ENCODE measurements at places on chromosomes 3 and 15.

GRCh38 chr15:44265757-44266156 lies 22.8 kb upstream of the GOLM2 start:
- DNase-seq: no peak

DNA sequence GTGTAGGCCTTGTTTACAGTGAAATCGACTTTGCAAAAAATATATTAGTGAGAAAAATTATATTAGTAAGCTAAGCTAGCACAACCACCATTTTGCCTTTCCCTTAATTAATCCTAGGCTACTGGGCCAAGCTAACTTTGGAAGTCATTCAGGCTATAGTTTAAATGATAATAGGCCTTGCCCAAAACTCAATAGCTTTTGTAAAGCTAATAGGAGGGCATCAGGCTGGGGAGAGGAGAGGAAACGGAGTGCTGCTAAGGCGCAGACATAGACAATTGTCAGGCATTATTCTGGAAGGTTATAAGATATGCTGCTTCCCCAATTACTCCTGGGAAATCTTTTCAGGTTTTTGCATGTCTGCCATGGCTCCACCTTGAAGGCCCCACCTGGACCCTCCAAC lies 1286.0 kb downstream of the NSUN3 start:
- DNase-seq: no peak

DNA sequence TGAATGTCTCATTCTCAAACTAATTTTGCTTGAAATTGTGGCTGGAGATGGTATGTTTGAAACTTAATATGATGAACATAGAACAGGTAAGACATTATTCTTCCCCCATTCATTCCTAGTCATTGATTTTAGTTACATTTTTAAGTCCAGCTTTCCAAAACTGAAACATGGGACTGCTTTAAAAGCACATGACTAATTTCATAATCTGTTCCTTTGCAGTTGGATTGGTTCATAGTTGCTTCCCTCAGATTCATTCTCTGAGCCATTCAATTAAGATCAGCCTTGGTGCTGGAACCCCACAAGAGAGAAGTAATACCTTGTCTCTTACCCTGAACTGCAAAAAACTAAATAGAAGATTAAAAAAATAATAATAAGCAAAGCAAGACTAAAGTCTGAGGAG lies 87.5 kb upstream of the TGFBR2 start:
- DNase-seq: no peak

DNA sequence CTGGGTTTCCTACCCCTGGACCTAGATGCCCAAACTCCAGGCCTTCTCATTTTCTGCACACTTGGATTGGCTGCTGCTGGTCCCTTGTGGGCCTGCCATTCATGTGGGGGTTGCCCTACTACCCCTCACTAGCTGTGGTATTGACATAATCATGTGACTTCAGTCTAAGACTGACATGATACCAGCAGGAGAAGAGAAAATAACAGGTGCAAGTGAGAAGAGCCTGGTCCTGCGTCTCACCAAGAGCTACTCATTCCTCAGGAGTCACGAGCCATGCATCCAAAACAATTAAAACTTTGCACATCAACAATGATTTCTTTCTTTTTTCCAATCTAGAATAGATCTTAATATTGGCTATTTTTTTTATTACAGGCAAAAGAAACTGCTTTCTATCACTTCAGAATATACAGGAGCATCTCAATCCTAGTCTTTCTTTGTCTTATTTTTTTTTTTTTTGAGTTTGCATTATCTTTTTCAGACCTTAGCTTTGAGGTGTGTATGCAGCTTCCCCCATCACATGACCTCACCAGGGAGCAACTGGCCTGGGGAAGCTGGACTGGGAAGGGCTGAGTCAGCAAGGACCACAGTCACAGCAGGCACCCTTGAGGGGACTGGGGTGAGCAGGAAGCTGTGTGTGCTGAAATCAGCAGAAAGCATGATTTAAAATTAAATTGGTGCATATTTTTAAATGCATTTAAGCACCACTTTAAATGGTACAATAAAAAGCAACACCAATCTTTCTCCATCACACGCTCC lies 27.6 kb downstream of the SLC9A9 start:
- DNase-seq: no peak

GRCh38 chr15:70225416-70225815 lies 127.7 kb upstream of the TLE3 start:
- no peak for DNase-seq

DNA sequence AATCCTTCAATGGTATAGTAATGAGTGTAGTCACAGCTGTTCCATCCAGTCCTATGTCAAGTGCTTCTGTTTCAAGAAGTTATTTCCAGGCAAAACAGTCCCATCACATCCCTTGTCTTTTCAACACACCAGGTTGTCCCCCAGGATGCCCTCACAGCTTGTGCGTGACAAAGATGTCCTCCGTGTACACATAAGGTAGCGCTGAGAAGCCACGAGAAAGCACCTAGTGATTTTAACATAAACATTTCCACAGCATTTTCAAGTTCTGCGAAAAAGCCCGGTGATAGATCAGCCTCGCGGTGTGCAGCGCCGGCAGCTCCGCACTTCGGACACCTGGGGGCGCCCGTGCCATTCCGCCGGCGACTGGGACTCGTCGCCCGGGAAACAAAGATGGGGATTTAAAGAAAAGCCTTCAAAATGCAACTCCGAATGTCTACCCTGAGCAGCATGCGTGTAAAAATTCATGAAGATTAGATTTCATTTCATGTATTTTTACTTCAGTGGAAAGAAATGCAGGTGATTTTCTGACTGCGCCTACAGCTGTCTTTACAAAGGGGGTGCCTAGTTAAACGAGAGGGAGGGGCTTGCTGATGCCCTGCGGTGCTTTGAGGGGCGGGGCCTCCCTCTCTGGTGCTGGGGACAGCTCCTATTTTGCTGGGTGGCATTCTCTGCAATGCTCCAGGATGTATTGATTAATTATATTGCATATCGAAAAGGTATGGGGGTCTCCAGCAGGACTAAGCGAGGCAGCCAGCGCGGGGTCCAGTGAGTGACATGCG lies 49.9 kb downstream of the KY start:
- peak; percentile 82 for DNase-seq

All from activated CD8-positive, alpha-beta memory T cell treated with anti-CD3 and anti-CD28 coated beads for 24 hours (primary cell).